ENCODE measurements at places on chromosomes 4 and X. TPM values are rescaled to one million over a fixed set of nuclear protein-coding genes. Genes with fewer than 3 reads are reported as not detected.

The MAP7D3 gene
- 10.9 TPM for total RNA-seq

The SORBS2 gene
- total RNA-seq, result 108 TPM

The CDX4 gene
- not detected for total RNA-seq

The ADH6 gene
- 2.0 TPM for total RNA-seq

The SSX4B gene
- total RNA-seq, result not detected

DNA sequence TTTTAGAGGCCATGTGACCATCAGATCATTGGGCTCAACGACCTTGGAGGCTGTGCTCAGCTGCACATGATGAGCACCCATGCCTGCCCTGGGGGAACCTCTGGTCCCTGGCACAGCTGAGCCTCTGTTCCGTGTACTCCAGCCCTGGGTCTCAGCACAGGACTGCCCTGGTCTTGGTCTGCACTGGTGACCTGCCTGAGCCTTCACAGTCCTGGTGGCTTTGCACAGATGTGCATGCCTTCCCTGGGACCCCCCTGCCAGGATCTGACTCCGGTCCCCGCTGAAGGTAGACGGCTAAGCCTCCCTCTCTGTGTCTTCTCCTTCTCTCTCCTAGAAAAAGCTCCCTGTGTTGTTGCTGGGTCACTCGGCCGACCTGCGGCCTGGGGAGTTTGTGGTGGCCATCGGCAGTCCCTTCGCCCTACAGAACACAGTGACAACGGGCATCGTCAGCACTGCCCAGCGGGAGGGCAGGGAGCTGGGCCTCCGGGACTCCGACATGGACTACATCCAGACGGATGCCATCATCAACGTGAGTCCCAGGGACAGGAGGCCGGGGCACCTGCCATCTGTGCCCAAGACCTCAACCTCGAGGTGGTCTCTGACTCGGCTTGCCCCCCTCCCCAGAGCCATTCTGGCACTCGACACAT, 21.6 kb downstream of the HTRA3 start:
- DNase-seq, result no peak

DNA sequence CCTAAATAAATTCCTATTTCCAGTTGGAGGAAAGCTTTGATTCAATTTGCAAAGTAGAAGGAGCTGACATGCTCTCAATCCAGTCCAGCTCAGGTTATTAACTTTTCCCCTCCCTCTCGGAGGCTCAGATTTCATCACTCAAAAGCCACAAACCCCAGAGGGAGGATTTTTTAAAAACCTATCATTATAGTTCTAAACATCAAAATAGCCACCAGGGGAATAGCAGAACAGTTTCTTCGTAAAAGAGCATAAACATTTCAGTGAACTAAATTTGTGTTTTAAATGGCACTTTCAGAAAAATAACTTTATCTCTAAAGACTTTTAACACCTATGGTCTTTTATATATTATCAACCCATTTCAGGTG, 8.8 kb downstream of the GPRIN3 start:
- no peak for DNase-seq

DNA sequence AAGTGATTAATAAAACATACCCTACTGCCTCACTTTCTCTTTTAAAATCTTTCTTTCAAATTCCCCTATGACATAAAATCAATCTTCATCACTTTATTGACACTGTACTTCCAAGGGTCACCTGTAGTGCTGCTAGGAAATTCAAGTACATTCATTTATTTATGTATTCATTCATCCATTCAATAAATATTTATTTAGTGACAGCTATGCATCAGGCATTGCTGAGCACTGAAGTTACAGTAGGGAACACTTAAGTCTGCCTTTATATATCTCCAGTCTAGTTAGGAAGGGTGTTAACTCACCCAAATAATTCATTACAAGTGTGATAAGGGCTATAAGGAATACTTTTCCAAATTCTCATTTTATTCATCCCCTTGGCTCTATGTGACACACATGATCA, 2.3 kb downstream of the SYTL5 start:
- DNase-seq, result no peak

GRCh38 chr4:100826808-100827548, 309.2 kb upstream of the EMCN start:
- no peak for DNase-seq

DNA sequence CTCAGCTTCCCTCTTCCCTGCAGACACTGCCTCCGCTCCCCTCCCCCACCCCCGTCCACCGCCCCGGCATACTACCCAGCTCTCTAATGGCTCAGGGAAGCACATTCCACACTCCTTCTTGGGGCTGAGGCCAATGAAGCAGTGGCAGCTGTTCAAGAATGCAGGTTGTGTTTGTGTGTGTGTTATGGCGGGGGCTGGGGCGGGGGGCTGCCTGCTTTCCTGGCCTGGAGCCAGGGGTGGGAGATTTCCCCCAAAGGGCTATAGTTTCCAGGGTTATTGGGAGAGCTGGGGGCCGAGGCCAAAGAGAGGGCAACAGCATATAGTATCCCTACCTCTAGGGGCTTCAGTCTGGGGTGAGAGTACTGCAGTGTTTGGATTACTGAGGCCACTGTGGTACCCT, 149.4 kb downstream of the EFNB1 start:
- no peak for DNase-seq

DNA sequence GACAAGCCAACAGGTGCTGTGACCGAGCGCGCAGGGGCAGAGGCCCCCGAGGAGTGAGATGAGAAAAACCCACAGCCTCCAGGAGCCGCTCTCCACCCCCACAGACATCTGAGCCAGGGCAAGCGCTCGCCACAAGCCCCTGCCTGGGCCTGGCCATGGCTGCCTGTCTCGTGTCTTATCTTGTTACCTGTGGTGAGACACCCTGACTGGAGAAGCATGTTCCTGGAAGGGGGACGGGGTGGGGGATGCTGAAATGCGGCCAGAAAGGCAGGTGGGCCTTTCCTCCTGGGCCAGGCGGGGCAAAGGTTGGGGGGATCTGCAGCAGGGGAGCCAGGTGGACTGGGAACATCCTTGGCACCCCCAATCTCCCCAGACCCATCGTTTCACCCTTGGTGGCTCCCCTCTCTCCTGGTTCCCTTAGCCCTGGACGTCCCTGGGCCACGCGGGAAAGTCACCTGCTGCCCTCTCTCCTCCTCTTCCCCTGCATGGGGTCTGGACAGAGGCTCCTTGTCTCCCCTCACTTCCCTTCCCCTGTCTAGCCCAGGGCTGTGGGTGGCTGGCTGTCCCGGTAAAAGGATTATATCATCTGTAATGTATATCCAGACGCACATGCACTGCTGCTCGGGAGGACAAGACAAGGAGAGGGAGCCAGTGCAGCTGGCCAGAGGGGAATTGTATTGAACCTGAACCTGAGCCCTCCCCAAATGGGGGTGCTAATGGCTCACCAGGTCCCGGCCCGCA, 8.4 kb upstream of the DUSP9 start:
- DNase-seq, result no peak

- no peak for DNase-seq
Measured at GRCh38 chr4:44777115-44777514, 50.8 kb upstream of the GNPDA2 start.

DNA sequence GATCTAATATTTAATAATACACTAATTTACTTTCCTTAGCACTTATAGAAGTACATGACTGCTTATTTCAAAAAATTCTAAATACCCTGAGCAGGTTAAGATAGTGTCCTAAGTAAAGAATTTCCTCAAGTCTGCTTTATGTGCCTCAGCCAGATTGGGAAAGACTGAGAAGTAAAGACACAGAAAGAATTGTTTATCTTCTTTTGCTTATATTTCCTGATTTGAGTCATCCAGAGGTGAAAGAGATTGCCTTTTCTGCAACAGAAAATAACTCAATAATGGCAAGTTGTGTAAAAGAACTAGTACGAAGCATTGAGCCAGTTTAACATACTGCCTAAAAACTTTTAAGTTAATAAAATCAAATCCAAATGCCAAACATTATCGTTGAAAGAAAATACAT, 45.0 kb downstream of the NAF1 start:
- DNase-seq, result no peak

GRCh38 chrX:48676893-48677270, 6.7 kb upstream of the WAS start:
- peak; percentile 27 for DNase-seq
